ENCODE measurements at places on chromosomes 1 and 21. TPM values are rescaled to one million over a fixed set of nuclear protein-coding genes. Genes with fewer than 3 reads are reported as not detected.

Gene SEC16B
- total RNA-seq, result 1.2 TPM

DNA sequence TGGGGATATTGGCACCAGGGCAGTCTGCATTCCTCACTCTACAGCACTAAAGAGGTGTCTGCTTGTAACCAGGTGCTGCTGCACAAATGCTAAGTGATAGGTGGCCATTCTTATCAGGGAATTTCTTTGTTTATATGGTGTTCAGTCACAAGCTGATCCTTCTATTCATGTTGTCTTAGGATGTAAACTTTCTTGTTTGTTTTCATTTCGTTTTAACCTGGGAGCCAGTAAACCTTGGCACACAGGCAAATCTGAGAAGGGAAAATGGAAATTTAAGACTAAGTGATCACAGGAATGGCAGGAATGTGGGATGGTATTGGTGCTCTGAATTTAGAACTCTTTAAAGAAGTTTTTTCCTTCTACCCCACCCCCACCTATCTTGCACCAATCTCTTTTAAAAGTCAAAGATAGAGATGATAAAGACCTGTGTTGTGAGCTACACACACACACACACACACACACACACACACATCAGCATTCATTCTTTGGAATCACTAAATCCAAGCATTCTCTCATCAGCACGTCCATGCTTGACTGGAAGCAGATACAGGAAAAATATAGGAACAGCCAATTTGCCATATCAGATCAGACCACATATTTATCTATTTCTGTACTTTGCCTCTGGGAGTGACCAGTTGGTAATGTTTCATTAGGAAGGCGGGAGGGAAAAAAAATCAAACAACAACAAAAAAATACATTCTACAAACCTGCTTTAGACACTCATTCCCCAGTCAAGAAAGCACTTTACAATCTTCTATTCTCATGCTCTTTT lies 451.4 kb upstream of the ADGRL2 start:
- DNase-seq, result peak; percentile 27

- DNase-seq, result no peak
Observed at GRCh38 chr1:110672001-110672752, 2.6 kb downstream of the KCNA3 start.

DNA sequence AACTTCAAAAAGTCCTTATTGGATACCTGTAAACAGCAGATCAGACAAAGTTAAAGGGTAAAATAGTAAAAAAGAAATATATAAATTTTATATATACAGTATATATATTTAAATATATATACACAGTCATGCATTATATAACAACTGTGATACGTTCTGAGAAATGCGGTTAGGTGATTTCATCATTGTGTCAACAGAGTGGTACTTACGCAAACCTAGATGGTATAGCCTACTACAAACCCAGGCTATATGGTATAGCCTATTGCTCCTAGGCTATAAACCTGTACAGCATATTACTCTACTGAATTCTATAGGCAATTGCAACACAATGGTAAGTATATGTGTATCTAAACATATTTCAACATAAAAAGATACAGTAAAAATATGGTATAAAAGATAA lies 222.7 kb downstream of the NUF2 start:
- DNase-seq, result no peak

DNA sequence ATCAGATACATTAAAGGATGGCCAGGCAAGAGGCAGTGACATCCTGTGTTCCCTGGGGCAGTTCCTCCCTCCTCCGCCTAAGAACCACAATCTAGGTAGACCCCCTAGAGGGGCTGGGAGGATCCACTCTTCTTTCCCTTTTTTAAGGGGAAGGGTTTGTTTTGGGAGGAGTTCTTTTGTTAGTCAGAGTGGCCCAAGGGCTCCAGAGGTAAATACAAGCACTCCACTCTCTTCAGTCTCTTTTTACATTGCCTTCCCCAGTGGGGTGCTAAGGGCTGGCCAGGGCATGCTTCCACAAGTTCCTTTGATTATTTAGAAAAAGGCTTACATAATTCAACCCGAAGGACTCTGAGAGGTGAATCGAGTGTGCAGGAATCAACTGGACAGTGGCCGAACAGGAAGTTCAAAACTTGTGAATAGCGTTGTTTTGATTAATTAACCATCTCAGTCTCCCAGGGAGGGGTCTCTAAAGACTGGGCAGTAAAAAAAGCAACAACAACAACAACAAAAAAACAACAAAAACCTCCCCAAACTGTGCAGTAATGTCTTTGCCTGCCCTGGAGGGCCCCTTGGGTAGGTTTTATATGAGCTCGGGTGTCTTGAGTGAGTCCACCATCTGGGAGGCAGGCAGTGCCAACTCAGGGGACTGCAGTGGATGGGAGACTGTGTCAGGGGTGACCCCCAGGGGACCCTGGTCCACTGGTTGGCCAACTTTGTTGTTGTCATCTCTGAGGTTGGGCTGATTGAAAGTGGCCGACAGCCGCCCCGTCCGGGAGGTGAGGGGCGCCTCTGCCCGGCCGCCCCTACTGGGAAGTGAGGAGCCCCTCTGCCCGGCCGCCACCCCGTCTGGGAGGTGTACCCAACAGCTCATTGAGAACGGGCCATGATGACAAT lies 33.2 kb upstream of the ENO1 start:
- no peak for DNase-seq

Gene RABIF
- total RNA-seq, result 3.3 TPM

DNA sequence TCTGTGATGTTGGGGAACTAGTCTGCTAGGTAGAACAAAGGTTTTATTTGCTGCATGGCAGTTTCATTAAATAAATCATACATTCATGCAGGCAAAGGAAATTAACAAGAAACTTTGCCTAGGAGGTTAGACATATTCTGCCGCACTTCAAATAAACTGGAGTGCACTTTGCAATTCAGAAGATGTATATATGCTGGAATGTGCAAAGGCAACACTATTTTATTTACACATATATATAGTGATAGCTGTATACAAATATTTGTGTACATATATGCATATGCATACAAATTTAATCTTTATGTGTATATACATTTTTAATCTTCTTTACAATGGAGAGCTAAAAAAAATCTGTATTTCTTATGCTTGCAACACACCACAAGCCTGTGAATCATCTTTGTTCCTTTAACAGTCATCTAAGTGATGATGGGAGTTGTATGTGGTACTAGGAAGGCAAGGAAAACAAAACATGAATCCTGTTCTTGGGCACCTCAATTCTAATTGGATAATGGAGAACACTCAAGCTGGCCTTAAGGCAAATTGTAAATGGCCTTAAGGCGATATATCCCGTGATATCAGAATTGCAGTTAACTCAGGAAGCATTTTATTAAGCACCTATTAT lies 605.8 kb upstream of the CAMK1G start:
- peak; percentile 75 for DNase-seq

DNA sequence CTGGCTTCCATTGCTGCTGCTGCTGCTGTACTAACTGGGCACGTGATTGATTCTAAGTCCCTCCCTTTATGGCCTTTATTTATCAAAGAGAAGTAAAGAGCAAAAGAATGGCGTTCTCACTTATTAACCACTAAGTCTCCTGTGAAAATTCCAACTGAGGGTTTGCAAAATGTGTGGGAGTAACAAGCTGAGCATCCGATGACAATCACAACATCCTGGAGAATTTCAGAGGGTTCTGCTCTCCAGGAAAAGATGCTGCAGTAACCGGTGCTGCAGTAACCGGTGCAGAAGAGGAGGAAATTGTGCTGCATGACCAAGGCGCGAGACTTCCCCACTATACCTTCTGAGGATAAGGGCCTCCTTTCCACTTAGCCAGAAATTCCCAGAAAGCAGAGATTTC lies 12.7 kb upstream of the MX2 start:
- no peak for DNase-seq

- no peak for DNase-seq
Observed at GRCh38 chr21:29737186-29737585, 202.6 kb downstream of the GRIK1 start.

GRCh38 chr1:238672262-238672661 lies 714.1 kb upstream of the CHRM3 start:
- no peak for DNase-seq

GRCh38 chr1:117842408-117843170 lies 86.8 kb downstream of the GDAP2 start:
- DNase-seq, result peak; percentile 31

GRCh38 chr1:2474104-2474844 lies 1.8 kb upstream of the PLCH2 start:
- no peak for DNase-seq

- no peak for DNase-seq
Observed at GRCh38 chr1:203746281-203746680, 18.7 kb upstream of the LAX1 start.

Gene ABCG1
- total RNA-seq, result 0.85 TPM

DNA sequence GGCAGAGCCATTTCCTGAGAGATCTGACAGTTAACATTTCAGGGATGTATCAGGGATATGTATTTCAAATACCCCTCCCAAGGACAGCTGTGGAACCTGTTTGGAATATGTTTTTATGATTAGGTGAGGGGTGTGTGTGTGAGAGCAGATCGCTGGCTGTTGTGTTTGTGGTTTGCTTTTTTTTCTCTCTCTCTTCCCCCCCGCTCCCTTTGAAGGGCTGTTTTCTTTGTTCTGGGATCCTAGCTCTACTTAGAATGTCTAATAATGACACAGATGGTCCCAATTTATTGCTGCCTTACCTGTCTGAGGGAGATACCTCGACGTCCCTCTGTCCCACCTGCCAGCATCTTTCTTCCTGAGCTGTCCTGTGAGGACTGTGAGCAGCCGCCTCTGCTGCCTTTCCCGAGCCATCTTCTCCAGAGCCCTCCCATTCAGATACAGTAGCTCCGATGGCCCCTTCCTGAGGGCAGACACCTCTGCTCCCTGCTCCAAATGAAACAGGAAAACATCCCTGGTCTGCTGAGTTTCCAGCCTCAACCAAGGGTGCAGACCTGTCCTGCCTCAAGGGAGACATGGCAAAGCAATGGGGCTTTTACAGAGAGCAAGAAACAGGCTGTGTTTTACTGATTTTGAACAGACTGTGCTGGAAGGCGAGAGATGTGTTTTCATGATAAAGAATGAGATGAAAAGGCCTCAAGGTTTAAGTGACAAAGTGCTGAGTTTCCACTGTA lies 138.0 kb upstream of the TNR start:
- DNase-seq, result no peak

- peak; percentile 57 for DNase-seq
Observed at GRCh38 chr1:101190441-101190840, 46.4 kb upstream of the S1PR1 start.

Data from renal cortical epithelial cell (primary cell).